ENCODE measurements at places on chromosomes 3 and 15.
A peak's percentile ranks its signal among the peaks of the same experiment; 100 is the strongest.

DNA sequence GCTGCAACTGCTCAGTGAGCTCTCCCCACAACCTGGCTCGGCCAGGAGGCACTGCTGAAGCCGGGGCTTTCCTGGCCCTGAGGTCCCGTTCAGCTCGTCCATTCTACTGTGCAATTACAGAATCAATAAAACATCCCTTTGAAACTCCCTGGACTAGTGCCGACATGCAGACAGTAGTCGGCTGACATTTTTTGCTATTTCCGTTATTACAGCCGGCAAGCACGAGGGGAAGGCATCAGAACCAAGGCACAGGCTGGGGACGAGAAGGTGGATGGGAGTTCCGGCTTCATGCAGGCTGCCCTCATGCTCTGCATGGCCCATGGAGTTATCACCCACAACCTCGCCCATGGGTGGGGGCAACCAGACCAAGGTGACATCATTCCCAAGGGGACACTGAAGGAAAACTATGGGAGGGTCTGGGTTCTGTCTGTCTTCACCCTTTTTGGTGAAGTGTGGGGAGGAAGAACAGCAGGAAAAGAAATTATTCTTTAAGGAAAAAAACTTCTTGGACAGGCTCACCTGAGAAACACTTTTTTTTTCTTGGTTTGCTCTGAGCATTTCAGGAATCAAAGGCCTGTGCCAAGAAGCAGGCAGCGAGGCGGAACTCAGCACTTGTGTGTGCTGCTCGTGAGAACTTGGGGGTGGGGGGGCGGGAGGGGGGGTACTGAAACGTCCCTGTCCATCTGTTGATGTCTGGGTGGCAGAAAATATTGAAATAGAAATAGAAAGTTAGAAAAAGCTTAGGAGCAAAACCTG, 154.5 kb downstream of the FOXP1 start:
- peak; percentile 91 for DNase-seq

- no peak for DNase-seq
These were observed 41.6 kb upstream of the CNOT10 start for GRCh38 chr3:32643354-32643753.

DNA sequence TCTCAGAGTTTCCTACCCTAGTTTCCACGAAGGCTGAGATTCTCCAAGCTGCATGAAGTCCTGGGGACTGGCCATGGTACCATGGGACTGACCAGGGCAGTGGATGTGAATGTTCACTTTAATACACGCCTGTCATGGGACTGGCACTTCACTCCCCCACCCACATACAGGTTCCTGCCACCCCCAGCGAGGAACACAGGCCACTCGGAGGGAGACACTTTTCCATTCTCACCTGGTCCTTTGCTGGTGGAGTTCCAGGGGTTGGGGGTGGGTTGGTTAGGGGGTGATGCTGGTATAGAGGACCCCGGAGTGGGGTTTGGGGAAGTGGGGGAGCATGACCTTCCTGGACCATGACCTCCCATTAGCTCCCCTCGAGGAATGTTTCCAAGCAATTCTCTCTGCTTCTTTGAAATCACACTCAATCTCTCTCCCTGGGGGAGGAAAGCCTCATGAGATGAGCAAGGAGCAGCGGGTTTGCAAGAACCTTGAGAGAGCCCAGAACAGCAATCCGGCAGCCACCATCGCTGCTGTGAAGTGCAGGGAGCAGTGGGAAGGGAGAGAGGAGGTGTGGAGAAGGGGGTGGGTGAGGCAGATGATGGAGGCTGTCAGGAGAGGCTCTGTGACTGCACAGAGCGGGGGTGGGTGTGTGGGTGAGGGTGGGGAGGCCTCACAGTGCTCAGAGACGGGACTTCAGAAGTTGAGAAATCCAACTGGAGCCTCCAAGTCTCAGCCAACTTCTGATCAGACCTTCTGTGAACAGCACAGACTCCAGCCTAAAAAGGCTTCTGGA, 69.7 kb downstream of the ADCY5 start:
- no peak for DNase-seq

DNA sequence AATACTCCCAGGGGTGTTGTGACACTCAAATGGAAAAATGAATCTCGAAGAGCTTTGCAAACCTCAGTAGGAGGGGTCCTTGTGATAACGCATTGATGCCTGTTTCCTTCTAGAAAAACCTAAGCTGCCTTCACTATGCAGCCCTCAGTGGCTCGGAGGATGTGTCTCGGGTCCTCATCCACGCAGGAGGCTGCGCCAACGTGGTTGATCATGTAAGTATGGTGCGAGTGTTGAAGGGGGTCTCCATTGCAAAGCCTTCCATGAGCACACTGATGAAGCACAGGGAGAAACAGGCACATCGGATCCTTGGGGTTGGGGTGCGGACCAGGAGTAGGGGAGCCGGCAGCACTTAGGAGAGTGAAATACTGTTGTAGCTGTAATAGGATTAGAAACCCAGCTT, 22.3 kb downstream of the ANKDD1A start:
- DNase-seq, result no peak

GRCh38 chr3:184952671-184953070, 140.7 kb downstream of the VPS8 start:
- DNase-seq, result no peak

- no peak for DNase-seq
These were observed 162.0 kb downstream of the CHSY1 start for GRCh38 chr15:101089579-101090427.

- DNase-seq, result no peak
These were observed 408.5 kb downstream of the ERC2 start for GRCh38 chr3:56059731-56060130.

DNA sequence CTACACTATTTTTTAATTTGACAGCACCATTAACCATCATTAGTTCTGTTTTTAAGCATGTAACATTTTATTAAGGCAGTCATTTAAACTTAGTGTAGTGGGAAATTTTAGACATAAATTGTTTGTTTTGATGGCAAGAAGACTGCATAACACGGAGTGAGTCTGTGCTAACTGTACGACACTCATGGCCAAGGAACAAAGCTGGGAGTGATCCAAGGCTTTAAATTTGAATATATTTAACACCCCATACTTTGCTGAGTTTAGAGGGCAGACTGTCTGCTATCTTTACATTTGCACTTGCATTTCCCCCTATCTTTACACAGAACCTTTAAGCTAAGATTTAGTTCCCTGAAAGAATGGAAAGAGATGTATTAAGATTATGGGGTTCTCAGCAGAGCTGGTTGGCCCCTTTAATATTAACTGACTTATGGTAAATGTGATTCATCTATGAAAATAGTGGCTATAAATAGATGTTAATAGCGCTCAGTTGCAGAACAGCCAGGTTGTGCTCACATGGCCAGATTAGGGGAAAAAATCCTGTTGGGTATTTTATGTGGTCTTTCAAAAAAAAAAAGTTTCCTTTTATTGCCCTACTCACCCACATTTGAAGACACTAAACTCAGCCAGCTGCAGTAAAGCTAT, 120.7 kb downstream of the CMSS1 start:
- no peak for DNase-seq

DNA sequence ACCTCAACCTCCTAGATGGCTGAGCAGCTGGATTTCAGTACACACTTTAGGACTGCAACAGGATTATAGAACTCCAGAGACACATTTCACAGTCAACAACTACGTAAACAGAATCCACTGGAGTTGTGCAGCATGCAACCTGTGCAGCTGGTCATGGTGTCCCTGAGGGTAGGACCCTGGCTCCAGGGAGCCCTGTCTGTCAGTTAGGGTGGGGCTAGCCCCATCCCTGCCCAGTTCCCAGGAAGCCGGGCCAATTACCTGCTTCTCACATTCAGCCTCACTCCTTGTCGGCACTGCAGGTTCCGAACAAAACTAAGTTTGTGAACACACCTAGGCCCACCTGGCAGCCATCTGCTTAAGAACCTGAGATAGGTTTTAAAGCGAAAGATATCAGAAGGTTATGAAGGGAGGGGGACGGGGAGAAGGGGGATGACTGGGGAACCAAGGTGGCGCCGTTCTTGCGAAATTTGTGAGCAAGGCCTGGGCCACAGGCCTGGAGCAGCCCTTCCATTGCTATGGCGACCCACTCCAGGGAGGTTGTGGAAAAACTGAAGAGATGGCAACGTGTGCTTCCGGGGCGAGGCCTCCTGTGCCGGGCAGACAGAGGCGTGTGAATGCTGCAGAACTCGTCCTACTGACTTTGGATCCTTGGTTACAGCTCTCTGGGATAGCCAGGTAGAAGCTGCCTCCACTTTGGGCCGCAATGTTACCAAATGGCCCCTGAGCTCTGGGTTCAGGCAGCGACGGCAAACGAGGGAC, 25.3 kb downstream of the ACSBG1 start:
- no peak for DNase-seq

DNA sequence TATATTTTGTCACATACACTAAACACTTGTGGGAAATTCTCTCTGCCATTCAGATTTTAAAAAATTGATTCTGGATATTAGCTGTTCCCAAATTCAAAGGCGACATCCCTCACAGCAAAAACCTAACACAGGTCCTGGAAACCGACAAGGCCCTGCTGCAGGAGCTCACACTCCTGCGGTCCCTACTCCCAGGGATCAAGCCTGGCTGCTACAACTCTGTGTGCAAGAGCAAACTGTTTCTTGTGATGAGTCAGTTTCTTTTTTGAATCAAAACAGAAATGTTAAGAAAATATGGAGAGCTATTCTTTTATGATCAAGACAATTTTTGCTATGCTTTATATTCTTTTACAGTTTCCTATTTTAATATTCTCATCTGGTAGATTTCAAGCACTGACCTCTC, 51.0 kb upstream of the TJP1 start:
- no peak for DNase-seq

GRCh38 chr3:106176734-106177133, 307.9 kb upstream of the CBLB start:
- no peak for DNase-seq

All from dermis microvascular lymphatic vessel endothelial cell (primary cell).